ENCODE measurements at places on chromosomes 6 and 20.

DNA sequence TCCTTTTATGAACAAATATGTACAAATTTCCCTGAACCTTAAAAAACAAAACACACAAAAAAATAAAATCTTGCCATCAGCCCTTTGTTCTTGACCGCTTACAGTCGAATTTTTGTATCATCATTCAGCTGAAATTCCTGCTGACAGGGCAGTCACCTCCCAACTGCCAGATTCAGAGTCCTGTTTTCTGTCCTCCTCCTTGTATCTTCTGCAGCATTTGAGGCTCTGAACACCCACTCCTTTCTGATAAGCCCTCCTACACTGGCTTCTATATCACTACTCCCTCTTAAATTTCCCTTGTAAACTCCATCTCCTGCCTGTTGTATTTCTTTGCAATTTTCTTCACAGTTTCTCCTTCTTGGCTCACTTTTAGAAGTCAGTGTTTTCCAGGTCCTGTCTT is 77.8 kb upstream of the CCN6 start:
- DNase-seq, result no peak

GRCh38 chr6:18207949-18208348 is 52.7 kb downstream of the KDM1B start:
- DNase-seq, result no peak

DNA sequence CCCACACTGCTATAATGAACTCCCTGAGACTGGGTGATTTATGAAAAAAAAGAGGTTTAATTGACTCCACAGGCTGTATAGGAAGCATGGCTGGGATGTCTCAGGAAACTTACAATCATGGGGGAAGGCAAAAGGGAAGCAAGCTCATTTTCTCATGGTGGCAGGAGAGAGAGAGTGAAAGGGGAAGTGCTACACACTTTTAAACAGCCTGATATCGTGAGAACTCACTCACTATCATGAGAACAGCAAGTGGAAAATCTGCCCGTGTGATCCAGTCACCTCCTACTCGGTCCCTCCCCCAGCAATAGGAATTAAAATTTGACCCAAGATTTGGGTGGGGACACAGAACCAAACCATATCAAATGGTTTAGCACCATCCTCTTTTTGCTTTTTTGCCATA is 116.6 kb upstream of the CEP162 start:
- DNase-seq, result no peak

DNA sequence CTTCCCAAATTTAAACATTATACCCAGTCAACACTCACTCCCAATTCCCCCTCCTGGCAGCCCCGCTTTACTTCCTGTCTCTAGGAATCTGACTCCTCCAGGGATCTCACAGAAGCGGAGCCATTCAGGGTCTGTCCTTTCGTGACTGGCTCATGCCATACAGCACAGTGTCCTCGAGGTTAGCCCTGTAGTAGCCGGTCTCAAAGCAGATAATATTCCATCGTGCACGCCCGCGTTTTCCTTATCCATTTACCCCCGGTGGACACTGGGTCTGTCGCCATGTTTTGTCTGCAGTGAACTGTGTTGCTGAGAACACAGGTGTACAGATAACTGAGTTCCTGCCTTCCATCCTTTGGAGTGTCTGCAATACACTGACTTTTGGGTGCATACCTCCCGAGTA is 95.3 kb downstream of the TTLL2 start:
- DNase-seq, result no peak

DNA sequence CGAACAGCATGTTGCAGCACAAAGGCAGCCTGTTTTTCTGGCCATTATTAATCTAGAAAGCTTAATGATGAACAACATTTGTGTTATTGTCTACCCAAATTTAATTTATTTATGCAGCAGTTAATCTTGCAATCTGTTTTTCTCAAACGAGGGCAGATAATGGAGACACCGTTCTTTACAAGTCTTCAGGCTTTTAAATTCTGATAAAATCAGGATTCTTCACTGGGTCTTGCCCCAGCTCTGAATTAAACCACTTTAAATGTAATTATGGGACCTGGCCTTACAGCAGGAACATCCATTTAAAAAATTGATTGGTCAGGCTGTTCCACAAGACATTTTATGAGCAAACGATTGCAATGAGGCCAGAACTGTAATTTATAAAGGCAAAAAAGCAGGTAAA is 26.5 kb upstream of the INSM1 start:
- DNase-seq, result no peak

- DNase-seq, result no peak
These were observed 81.5 kb downstream of the SULF2 start for GRCh38 chr20:47703748-47704147.

DNA sequence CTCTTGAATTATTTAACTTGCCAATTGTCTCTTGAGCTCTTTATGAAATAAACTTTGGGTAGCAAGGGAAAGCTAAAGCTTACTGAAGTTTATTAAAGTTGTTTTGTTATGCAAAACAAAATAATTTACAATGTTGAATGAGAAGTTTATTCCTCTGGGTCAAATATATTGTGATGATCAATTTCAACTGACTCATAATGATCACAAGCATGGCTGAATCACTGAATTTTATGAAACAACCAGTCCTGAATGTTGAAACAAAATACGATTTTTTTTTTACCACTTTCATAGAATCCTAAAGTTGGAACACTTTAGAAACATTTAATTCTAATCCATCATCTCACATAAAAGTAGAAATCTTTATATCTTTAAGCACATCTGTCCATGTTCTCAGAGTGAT is 110.3 kb downstream of the RWDD2A start:
- DNase-seq, result no peak

- no peak for DNase-seq
These were observed 77.8 kb downstream of the OR2B2 start for GRCh38 chr6:27834384-27834783.

DNA sequence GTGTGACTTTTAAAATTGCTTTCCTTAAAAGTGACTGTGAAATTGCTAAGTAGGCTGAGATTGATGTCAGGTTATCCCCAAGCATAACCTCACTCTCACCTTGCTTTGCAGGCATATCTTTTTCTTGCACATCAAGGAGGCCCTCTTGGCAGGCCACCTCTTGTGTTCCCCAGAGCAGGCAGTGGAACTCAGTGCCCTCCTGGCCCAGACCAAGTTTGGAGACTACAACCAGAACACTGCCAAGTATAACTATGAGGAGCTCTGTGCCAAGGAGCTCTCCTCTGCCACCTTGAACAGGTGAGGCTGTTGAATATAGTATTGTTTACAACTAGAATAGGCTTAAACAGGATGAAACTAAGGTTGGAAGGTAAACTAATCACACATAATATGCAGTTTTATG is 12.6 kb downstream of the MYLIP start:
- DNase-seq, result no peak

DNA sequence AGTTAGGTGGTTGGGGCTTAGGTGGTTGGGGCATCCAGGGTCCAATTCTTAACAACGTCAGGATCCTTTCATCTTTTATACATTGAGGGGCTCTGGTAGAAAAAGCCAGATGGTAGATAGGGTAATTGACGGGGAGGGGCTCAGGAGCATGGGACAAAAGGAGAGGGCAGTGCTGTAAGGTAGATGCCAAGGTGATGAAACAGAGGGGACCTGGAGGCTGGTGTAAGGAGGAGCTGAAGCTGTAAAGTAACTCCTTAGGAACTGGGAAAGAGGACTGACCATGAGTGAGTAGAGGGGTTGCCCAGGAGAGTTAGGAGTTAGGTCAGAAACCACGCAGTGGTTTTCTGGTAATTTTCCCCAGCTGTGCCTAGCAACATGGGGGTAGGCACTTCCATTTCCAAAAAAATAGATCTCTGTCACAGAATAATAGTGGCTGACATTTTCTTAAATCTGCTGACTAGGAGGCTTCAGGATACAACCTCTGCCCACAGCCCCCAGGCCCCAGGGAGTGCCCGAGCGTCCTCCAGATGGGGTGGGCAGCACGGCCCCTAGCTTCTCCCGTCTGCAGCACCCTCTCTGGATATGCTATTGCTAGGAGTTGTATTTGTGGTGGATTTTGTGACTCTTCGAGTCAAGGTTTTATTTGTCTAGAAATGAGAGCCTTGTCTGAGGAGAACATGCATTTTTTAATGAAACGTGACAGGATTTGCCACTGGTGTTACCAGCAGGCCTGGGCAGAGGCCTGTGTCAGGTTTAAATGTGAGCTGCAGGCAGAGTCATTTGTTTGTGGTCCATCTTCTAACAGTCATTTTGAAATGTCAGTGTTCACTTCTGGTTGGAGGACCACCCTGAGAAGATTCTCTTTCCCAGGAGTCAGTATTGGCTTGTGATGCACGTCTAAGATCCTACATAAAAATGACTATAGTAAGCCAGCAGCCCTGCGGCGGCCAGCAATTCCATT is 44.6 kb downstream of the TULP4 start:
- DNase-seq, result no peak

Measured in urothelium cell line (cell line).